ENCODE measurements at places on chromosomes 2 and 18.

DNA sequence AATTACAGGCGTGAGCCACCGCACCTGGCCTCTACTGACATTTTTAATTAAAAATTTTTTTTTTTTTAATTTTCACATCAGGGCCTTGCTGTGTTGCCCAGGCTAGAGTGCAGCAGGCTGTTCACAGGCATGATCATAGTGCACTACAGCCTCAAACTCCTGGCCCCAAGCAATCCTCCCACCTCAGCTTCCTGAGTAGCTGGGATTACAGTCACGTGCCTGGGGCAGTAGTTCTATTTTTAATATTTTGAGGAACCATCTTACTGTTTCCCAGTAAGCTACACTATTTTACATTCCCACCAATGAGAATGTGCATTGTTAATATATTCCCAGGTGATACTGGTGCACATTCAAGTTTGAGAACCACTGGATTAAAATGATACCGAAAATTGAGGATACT is 92.7 kb downstream of the WDSUB1 start:
- no peak for DNase-seq

DNA sequence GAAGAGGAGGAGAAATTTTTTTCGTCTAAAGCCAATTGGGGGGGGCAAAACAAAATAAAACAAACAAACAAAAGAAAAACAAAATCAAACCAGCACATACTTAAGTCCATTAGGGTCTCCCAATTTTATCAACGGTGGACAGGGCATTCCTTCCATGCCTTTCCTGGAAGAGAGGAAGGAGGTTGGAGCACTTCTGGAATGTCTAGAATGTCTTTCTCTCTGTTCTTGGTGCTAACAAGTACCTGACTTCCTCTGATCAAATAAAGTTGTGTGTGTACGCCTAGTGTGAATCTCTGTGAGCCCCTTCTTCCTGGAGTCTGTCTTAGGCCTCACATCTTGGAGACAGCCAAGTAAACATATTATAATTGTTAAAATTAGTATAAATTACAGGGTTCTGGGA is 399.0 kb upstream of the LRRTM1 start:
- DNase-seq = no peak

GRCh38 chr2:170671079-170671478 is 44.1 kb upstream of the SP5 start:
- DNase-seq = no peak

GRCh38 chr2:43461453-43462073 is 134.3 kb downstream of the THADA start:
- no peak for DNase-seq

Data from fibroblast of skin of scalp (primary cell).